ENCODE measurements at places on chromosomes 1 and 21.

DNA sequence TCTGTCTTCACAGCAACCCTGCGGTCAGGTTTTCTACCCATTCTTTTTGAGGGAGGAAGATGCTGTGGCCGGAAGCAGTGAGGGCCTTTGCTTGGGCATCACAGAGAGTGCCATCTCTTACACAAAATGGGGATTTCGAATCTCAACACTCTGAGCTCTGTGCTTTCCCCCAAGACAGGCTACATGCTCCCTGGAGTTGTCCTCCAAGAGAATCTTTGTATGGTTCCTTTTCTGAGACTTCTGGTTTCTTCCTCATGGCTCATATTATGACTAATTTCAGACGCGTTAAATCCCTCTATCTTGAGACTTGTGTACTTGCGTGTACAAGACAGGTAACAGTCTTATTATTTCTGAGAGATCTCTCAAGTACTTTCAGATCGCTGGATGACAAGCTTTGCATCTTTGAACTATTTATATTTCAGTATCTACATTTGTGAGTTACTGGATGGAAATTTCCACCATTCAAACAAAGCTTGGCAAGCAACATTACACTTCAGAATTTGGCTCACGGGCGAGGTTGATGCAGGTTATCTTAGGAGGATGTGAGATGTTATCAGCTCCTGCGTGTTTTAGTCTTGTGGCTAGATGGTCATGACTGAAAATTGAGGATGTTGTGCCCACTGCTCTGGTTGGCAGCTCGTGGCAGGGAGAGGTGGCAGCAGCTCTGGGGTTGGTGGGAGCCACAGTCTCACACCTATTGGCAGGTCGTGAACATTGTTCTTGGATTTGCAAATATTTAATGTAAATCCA, 19.4 kb downstream of the ABCG1 start:
- peak; percentile 42 for DNase-seq

- no peak for DNase-seq
Observed at GRCh38 chr21:37139154-37139553, 66.1 kb downstream of the TTC3 start.

- DNase-seq: no peak
Observed at GRCh38 chr1:67479146-67479891, 49.1 kb upstream of the SERBP1 start.

DNA sequence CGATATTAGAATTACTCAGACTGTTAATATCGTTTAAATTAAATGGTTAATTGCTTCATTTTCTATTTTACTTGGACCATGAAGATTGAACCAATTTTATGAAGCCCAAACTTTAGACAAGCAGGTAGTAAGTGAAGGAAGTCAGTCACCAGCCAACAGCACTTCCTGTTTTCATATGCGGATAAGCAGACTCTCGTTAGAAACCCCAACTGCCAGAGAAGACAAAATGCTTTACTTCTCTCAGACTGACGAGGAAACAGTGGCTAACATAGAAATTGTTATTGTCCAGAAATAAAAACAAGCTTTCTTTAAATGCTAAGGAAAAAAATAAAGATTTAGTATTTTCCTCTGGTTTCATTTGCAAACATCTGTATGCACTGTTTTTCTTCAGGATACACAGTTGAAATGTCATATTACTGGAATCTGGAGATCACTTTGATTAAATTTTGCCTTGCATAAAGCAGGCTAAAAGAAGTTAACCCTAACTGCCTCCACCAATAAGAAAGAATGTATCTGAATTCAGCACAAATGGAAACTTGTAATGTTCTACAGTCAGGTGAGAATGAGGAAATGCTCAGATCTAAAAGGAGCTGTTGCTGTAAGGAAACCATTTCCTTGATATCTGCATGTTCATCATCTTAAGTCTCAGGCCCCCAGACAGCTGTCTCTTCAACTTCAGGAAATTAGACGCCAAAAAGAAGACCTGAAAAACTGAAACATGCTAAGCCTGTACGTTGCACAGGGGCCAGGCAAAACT, 129.8 kb upstream of the SAMSN1 start:
- no peak for DNase-seq

- DNase-seq: no peak
Observed at GRCh38 chr1:177442584-177442983, 271.8 kb downstream of the BRINP2 start.

- DNase-seq: no peak
Observed at GRCh38 chr1:63861052-63861691, 87.4 kb downstream of the ROR1 start.

GRCh38 chr1:2433936-2434655, 21.7 kb upstream of the PEX10 start:
- DNase-seq: no peak

- no peak for DNase-seq
Observed at GRCh38 chr1:243268751-243269460, 13.1 kb downstream of the SDCCAG8 start.

DNA sequence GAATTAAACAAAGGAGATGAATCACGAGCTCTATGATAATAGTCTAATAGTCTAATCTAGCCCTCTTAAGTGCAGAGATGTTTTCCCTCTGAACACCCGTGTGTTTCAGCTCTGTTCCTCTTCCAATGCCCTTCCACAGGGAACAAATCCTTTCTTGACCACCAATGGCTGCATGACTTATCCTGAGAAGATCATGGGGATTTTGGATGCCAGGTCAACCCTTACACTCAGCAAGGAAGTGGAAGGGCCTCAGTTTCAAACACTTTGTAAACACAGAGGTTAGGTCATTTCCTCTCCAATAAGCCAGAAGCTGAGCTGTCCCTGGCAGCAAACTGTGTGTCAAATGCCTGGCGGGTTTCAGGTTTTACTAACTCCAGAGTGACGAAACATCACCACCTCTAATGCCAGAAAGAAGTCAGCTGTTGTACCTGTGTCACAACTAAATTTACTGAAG, 200.0 kb downstream of the GABPA start:
- DNase-seq: no peak

DNA sequence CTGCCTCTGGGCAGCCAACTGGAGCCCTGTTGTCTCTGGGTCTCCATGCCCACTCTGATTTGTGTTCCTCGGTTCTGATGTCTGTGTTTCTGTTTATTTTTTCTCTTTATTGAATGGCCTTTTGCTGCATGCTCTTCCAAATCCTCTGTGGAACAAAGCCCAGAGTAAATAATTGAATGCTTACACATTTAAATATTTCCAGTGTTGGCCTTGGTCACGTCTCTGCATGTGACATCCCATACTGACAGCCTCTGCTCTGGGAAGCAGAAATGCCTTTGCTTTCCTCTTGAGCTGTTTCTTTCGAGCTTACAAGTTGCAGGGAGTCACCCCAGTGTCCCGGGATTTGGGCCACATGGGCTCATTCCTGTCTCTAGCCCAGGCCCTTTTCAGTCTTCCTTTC, 267.9 kb downstream of the PTPRU start:
- no peak for DNase-seq

DNA sequence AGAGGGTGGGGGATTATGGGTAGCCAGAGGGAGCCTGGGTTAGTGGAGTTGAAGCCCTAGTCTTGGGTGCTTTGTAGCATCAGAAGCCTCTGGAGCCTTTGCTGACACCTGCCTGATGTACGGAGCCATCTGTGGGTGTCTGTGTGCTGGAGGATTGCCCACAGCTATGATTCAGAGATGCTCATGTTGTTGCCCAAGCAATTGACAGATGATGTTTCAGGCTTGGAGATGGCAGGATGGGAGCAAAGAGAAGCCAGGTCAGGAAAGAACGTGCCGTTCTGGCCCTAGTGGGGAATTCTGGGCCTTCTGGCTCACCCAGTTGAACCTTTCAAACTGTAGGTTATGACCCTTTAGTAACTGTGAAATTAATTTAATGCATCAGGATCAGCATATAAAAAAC, 27.6 kb downstream of the COQ8A start:
- DNase-seq: no peak

DNA sequence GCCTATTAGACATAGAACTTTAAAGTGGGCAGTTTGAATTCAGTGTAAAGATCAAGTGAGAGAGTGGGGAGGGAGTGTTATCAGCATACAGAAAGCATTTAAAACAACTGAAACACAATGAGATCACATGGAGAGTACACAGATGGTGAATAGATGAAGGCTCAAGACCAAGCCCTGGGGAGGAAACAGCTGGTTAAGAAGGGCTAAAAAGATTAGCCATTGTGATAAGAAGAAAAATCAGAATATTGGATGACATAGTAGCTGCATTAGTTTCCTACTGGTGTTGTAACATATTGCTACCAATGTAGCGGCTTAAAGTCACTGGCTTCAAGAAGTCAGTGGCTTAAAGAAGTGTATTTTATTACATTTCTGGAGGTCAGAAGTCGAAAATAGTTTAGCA, 443.4 kb upstream of the RGS18 start:
- DNase-seq: no peak

DNA sequence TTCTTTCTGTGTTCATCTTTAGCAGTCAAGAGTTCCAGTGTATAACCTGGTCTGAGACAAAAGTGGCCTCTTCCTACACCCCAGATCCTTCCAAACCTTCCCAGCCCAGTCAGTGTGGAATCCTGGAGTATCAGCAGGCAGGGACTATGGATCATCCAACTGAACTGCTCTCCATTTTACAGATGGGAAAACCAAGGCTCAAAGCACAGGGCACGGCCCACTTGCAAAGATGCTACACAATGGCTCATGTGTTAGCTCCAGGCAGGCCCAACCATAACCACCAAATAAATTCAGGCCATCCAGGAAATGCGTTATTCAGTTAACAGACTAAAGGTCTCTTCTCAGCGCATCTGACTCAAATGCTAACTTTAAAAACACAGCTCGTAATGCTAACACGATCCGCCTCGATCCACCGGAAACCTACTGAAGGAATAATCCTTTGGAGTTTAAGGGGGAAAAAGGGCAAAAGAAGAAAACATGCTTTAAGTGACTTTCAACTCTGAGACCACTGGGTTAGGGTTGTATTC, 7.1 kb downstream of the GLIS1 start:
- no peak for DNase-seq

GRCh38 chr21:35677298-35677841, 383.0 kb downstream of the SETD4 start:
- no peak for DNase-seq

GRCh38 chr1:68511254-68511653, 14.4 kb upstream of the DEPDC1 start:
- DNase-seq: no peak

- DNase-seq: no peak
Observed at GRCh38 chr1:32074841-32075240, 2.1 kb downstream of the TMEM39B start.

GRCh38 chr1:219276049-219276738, 102.5 kb downstream of the LYPLAL1 start:
- no peak for DNase-seq

- peak; percentile 31 for DNase-seq
Observed at GRCh38 chr21:34276711-34277425, 86.9 kb upstream of the KCNE2 start.

GRCh38 chr1:10326251-10326650, 72.6 kb upstream of the PGD start:
- DNase-seq: no peak

DNA sequence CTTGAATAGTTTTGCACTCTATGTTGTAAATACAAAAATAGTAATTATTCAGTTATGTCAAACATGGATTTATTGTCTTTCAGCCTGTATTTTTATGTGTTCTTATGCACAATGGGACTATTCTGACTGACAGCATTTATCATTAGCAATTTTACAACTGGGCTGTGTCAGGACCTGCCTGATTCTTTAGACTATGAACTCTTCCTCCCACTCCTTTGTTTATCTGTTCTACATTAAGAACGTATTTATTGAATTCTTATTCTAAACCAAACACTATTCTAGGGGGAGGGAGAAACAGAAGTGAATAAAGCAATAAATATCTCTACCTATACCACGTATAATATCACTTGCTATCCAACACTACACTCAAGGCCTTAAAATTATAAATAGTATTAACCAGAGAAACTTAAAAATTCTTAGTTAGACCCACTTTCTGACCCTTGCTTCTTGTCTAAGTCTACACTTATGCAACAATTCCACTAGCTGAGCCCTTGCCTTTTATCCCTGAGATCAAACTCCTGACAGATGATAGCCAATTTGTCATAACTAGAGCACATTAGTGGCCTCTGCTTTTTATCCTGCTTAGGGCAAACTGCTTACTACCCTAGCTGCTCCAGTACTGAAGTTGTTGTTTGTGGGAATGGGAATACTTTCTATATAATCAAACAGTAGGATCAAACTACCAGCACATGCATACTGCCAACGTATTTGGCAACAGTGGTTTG, 494.3 kb downstream of the BRINP3 start:
- no peak for DNase-seq

DNA sequence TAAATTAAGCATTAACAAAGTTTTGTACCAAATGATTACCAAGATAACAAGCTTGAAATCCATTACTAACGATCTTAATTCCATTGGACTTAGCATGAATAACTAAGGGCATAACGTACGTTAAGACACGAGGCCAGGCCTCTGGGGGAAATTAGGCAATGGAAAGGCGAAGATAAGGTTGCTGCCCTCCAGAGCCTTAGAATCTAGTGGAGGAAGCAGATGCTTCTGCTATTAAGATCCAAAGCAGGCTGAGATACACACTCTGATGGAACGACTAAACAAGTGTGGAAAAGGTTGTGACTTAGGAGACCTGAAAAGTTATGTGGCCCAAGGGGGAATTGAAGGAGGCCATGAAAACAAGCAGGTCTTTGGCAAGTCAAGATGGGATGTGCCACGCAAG, 6.0 kb downstream of the AKNAD1 start:
- DNase-seq: no peak

- no peak for DNase-seq
Observed at GRCh38 chr1:63662056-63662836, 69.0 kb downstream of the PGM1 start.

DNA sequence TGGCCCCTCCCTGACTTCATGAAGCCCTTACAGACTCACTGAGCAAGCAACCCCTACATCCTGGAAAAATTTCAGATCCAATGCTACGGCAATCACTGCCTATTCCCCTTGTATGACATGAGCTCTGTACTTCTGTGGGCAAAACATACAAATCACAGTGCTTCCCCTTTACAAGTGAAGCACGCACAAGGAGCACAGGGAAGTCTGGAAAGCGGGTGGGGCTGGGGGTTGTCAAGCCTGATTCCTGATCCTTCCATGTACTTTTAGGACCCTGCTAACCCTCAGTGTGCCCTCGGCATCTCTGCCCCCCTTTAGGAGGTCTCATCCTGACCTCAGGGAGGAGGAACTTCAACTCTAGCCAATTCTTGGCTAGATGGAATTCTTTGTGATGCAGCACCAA, 405.7 kb upstream of the POU3F1 start:
- no peak for DNase-seq

- DNase-seq: peak; percentile 30
Observed at GRCh38 chr1:35442734-35443133, 114.5 kb downstream of the KIAA0319L start.

DNA sequence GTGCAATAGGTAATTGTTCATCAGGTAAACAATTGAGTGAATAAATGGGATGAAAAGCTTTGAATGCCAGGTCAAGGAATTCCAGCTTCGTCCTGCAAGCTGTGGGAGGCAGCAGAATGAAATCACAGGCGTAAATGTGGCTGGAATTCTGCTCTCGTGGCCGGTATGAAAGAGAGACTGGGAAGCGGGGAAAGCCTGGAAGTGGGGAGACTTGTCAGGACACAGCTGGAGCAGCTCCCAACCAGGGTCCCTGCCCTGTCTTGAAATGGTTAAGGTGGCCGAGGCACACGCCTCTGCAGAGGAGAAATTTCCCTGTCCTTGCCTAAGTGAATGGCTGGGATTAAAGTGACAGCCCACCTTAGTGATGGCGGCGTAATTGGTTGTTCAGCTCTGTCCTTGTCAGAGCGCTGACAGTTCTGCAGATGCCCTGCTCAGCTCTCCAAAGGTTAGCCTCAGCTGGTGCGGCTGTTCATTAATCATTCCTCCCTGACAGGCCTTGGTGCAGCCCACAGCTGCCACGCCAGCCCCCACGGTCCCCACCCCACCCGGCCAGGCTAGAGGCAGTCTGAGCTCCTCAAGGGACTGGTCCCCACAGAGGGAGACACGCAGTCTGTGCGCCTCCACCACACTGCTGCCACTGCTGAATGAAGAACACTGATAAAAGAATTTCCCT, 398.3 kb upstream of the POU3F1 start:
- DNase-seq: no peak
